CD4-positive, alpha-beta T cell treated with Interferon gamma for 1 hour (primary cell): ENCODE measurements at places on chromosomes 3 and 15.

DNA sequence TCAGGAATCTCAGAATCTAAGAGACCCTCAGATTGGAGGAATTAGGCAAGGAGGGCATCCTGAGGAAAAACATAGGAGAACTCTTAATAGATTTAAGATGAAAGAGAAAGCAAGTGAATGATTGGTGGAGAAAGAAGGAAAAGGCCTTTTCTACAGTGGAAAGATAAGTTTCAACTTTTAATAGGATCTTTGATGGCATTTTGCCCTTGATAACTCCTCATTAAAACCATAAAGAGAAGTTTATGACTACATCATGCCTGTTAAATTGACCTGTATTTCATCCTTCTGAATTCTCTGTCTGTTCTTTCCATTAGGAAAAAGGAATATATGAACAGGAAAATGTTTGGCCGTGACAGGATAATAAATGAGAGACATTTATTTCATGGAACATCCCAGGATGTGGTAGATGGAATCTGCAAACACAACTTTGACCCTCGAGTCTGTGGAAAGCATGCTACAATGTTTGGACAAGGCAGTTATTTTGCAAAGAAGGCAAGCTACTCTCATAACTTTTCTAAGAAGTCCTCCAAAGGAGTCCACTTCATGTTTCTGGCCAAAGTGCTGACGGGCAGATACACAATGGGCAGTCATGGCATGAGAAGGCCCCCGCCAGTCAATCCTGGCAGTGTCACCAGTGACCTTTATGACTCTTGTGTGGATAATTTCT, 30.1 kb downstream of the TIPARP start:
- no peak for DNase-seq

- DNase-seq = no peak
Observed at GRCh38 chr15:94066046-94066445, 165.3 kb upstream of the MCTP2 start.

- no peak for DNase-seq
Observed at GRCh38 chr3:114212646-114213045, 24.7 kb downstream of the ZNF80 start.

DNA sequence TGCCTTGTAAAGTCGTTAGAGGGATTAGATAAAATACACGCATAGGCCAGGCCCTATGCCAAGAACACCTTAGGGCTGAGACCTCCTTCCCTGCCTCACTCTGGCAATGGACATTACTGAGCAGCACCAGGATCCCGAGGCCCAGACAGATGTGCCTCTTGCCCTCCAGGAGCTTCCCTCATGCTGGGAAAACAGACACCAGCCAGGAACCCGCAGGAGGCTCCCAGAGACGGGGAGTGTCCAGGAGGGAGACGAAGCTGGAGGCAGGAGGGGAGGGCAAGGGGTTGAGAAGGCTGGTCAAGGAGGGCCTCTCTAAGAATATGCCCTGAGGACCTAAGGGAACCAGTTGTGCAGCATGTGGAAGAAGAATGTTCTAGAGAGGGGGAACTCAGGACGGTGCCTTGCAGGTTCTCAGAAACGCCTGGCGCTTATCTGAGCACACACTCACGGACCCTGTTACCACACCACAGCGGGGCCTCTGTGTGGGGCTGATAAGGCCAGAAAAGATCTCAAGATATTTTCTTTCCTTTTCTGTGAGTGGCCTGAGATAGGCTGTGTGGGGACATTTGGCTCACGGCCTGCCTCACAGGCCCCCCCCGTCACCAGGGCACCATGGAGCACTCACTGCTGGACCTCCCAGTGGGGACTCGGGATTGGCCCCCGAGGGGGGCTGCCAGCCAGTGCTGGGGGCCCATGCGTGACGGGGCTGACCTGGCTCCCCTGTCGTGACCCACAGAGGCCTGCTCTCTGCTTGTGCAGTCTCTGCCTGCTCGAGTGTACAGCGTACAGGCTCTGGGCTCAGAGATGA, 22.0 kb upstream of the CYP11A1 start:
- DNase-seq = peak; percentile 27

GRCh38 chr15:61205346-61205921, 23.7 kb downstream of the RORA start:
- no peak for DNase-seq

DNA sequence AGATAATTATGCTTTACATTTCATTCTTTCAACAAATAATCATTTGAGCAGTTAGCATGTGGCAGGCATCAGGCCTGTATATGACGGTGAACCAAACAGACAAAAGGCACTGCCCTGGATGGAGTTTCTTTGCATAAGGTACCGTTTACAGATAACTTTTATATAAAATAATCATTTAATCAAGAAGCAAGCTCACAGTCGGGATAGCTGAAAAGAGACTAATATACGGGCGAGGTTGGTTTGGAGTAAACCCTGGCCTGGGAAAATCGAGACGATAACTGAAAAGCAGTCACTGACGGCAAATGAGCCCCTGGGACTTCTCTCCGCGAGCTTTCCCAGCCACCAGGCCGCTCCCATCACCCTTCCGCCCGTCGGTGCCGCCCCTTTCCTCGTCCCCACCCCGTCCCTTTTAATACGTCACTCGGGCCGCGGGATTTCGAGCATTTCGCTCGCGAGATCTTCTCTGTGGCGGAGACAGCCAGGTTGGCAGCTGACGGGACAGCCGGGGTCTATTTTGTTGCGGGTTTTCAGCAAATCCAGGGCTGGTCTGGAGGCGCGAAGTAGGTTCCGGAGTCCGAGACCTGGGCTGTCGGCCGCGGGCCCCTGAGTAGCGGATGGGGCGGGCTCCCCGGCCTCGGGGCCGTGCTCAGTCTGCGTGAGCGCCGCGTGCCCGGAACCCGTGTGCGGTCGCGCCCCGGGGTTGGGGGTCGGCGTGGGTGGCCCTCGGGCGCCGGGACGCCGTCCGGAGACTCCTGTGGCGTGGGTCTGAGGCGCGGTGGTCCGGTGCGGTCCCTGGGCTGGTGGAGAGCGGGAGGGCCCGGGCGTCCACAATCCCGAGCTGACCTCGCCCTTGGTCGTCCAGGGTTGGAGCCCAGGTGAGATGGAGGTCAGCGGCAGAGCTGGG, at the start of gene NMD3:
TSS of gene NMD3 (plus strand) at position 462 of the 904 bp plus-strand sequence. CDS start 703 bp downstream, outside the sequence.
- DNase-seq = peak; percentile 89

GRCh38 chr15:76206325-76206976, 104.8 kb downstream of the ETFA start:
- no peak for DNase-seq

DNA sequence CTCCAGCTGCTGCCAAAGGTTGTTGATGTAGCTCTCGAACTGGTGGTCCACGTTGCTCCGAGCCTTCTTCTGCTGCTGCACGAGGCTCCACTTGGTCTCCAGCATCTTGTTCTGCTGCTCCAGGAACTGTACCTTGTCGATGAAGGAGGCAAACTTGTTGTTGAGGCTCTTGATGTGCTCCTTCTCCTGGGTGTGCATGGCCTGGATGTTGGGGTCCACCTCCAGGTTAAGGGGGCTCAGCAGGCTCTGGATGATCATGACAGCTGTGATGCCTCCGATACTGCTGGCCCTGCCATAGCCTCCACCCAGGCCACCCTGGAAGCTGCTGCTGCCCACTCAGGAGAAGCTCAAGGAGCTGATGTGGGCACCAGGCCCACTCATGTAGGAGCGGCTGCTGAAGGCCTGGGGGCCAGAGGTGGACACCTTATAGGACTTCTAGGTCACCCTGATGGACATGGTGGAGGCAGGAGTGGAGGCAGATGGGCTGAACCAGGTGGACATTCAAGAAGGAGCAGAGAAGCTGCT, 14.9 kb upstream of the PSTPIP1 start:
- no peak for DNase-seq

GRCh38 chr3:12416731-12417130, 67.5 kb upstream of the TSEN2 start:
- no peak for DNase-seq

DNA sequence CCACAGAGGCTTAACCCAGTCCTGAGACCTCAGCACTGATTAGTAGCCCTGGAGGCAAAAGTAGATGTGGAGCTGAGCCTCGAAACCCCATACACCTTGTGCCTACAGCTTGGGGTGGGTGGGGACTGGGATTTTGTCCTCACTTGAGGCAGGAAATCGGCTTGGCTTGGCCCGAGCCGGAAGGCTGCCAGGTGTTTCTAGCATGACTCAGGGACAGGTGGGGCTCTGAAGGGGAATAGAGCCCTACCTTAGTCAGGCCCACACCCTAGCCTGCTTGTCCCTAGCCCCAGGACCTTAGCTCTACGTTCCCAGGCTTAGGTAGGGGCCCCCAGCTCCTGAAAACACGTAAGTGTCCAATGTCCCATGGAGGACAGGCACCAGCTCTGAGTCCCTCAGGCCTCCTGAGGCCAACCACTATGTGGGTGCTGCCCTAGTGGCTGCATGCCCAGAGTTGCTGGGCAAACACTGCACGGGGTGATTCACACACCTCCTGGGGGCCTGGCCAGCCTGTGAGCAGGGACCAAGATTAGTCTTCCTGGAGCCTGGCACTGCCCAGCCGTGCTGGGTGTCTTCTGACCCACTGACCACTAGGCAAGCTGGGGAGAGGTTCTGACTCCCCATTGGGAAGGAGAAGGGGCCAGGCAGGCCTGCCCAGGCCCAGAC, 3.1 kb downstream of the MST1R start:
- DNase-seq = no peak

DNA sequence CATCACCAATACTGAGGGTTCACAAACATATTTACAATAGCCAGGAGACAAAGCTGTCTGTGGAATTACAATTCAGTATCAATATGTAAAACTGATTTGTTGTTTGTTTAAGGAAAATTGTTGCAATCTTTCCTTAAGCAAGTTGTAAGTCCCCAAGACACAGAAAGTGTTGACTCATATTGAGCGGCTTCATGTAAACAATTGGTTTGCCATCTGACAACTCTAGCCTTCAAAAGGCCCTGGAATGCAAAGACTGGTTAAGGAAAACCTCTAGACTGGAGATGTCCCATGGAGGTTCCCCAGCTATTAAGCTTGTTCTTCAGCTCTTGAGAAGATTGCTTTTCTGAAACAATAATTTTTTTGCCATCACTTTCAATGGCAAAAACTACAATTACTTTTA, 283.7 kb upstream of the PROK2 start:
- no peak for DNase-seq

- no peak for DNase-seq
Observed at GRCh38 chr3:123568034-123568433, 16.8 kb downstream of the HACD2 start.

GRCh38 chr15:56732135-56732885, 999 bp downstream of the ZNF280D start:
- no peak for DNase-seq

DNA sequence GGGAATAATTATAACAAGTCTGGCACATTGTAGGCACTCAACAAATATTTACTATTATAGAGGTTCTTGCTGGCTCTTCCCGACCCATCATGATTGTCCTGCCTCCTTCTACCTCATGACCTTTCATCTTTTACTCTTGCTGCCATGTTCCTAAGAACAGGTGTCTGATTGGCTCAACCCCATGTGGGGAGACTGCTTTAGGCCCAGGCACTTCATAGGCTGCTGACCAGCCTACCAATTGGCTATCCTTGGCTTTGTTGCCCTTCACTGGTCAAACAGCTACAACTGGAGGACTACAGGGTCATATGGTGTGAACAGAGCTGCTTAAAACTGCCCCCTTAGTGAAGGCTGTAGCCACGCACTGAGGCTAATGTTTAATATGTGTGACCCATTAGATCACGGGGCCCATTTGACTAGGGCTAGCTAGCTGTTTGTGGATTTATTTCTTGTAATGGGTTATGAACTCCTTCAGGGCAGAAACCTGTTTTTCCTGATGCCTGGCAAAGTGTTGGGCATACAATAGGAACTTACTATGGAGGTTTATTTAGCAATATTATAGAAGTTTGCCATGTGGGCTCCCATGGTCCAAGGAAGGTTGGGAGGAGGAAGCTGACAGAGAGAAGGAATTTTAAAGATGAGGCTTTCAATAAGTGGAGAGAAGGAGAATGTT, 239.9 kb upstream of the TBC1D5 start:
- no peak for DNase-seq

DNA sequence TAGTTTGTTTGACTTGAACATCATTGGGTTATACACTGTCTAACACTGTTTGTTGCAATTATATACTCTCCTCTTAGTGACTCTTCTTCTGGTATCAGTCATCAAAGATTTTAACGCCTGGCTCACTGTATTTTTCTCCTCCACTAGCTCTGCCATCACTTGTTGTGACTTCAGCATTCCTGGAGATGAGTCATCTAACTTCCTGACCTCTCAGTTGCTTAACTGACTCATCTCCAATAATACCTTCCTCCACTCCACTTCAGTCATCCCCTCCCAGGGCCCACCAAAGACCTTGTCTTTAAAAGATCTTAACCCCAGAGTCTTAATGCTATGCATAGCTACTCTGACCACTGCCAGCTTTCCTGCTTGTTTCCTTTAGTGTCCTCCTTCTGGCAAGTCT, 28.6 kb upstream of the CLSTN2 start:
- no peak for DNase-seq

DNA sequence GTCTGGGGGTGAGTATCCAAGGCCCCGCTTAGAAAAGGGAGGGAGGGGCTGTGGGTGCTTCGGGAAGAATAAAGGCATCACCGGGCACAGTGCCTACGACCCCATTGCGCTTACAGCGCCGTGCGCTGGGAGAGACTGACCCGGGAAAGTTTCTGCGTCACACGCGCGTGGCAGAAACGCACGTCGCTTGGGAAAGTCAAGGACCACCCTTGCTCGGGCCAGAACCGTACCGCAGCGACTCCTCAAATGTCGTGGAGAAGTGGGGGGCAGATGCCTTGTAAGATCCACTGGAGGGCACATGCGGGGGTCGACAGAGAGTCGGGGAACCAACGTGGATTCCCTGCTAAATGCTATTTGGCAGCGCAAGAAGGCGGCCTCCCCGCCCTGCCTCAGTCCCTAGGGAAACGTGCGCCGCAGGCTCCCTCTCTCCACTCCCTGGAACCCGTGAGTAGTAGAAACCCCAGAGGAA, 2.4 kb downstream of the ADAMTS9 start:
- DNase-seq = no peak

DNA sequence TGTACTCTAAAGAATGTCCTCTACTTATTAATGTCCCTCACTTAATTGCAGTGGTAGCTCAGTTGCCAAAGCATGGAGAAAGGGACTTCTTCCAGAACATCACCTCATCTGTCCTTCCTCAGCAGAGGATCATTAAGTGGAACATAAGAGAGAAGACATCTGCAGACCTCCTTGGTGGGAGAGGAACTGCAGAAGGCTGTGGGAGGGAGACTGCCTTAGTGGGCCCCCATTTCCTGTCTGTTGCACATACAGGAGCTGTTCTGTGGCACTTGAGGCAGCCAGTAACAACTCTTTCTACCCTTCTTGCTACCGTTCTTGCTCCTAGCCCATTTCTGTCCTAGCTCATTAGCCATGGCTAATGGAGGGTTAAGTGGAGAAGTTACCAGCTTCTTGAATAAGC, 33.6 kb downstream of the HPS3 start:
- DNase-seq = no peak

DNA sequence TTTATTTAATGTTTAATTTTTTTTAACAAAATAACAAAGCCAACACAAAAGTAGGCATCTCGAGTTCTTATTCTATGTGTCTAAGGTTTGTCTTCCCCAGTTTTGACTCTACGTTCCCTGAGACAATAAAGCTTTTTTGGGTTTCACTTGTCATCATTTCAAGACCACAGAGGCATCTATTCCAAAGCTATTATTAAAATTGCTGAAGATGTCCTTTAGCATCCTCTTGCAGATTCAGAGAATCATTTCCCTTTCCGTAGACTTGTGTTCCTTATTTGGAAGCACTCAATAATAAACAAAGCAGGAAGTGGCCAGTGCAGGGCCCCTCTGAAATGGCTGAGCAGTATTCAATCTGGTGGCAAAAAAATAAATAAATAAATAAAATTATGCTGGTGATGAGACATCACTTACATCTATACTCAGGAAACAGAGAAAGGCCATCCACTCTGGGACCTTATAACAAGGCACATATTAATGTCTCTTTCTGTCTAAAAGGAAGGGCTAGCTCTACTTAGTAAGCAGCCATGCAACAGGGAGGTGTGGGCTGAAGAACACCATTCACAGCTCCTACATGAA, 362.3 kb downstream of the WDR72 start:
- DNase-seq = no peak
